ENCODE measurements at places on chromosomes 3 and 15. TPM values are rescaled to one million over a fixed set of nuclear protein-coding genes. Genes with fewer than 3 reads are reported as not detected.

INSYN1 gene
- total RNA-seq, result 0.50 TPM

CCR4 gene
- not detected for total RNA-seq

CLRN1 gene
- not detected for total RNA-seq

HRG gene
- total RNA-seq, result not detected

BFSP2 gene
- total RNA-seq, result not detected

SPSB4 gene
- total RNA-seq, result not detected

CGNL1 gene
- 1.5 TPM for total RNA-seq

BMF gene
- 3.1 TPM for total RNA-seq

LRRIQ4 gene
- total RNA-seq, result 0.11 TPM

CCR8 gene
- not detected for total RNA-seq

KAT2B gene
- 7.1 TPM for total RNA-seq

CHRNA7 gene
- 0.37 TPM for total RNA-seq

CACNA2D3 gene
- not detected for total RNA-seq

TCF12 gene
- total RNA-seq, result 88.3 TPM

ZMYND10 gene
- 1.2 TPM for total RNA-seq

BHLHE40 gene
- 15.9 TPM for total RNA-seq

GPR62 gene
- 0.12 TPM for total RNA-seq

ATP13A4 gene
- 0.50 TPM for total RNA-seq

EFHB gene
- total RNA-seq, result 0.11 TPM

STRC gene
- not detected for total RNA-seq
